Right cardiac atrium (tissue), 5 donors: ENCODE measurements at places on chromosomes 4 and X. TPM values are rescaled to one million over a fixed set of nuclear protein-coding genes. Genes with fewer than 3 reads are reported as not detected.

The MAGEB16 gene
- not detected for total RNA-seq

The PPP1R2C gene
- not detected for total RNA-seq

The VSIG4 gene
- 59.7 TPM for total RNA-seq

The TEX13C gene
- not detected for total RNA-seq

The CXorf65 gene
- not detected for total RNA-seq

The LUZP4 gene
- not detected for total RNA-seq

The SSX1 gene
- total RNA-seq, result not detected

The NDP gene
- total RNA-seq, result not detected

The SPARCL1 gene
- total RNA-seq, result 386 TPM

The NXF2B gene
- not detected for total RNA-seq

The PWWP3B gene
- total RNA-seq, result 10.0 TPM
